ENCODE measurements at places on chromosomes 7 and 10. TPM values are rescaled to one million over a fixed set of nuclear protein-coding genes. Genes with fewer than 3 reads are reported as not detected.

- peak; percentile 79 for DNase-seq
These were observed 35.4 kb downstream of the BNIP3 start for GRCh38 chr10:131946321-131946751.

DNA sequence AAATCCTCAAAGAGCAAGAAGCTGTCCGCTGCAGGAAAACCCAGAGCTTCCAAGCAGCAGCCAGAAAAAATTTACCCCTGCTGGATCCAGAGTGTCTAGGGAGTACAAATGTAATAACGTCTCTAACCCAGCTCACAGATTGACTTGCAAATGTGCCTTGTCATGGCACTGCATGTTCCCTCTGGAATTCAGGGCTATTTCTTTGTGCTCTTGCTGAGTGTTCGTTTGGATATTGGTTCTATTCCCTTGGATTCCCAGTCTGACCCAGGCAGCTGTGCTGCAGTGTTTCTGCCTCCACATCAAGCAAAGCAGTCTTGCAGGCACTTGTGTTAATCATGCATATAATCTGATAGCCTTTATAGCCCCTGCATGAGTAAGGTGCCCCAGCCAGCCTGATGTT lies 209.9 kb upstream of the GHITM start:
- no peak for DNase-seq

GRCh38 chr10:35558276-35558675 lies 46.9 kb upstream of the GJD4 start:
- no peak for DNase-seq

GRCh38 chr10:73906524-73907447 lies 4.1 kb upstream of the PLAU start:
- peak; percentile 97 for DNase-seq

- no peak for DNase-seq
These were observed 260.0 kb downstream of the CCSER2 start for GRCh38 chr10:84588426-84588825.

DNA sequence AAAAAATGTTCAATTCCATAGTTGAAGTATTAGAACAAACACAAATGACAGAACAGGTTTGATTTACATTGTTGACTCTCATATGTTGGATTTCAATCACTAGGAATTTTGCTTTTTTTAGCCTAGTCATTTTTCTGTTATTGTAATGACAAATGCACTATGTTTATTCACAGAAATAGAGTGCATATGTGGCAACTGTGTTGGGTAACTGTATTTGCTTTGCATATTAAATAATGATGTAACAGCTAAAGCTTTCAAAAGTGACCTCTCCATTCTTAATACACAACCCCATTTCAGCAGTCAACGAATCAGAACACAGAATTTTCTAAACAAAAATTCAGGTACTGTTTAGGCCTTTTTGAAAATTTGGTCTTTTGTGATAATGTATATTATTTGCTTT lies 54.0 kb upstream of the SLC26A5 start:
- no peak for DNase-seq

- no peak for DNase-seq
These were observed 34.4 kb upstream of the ECHDC3 start for GRCh38 chr10:11707624-11708350.

DNA sequence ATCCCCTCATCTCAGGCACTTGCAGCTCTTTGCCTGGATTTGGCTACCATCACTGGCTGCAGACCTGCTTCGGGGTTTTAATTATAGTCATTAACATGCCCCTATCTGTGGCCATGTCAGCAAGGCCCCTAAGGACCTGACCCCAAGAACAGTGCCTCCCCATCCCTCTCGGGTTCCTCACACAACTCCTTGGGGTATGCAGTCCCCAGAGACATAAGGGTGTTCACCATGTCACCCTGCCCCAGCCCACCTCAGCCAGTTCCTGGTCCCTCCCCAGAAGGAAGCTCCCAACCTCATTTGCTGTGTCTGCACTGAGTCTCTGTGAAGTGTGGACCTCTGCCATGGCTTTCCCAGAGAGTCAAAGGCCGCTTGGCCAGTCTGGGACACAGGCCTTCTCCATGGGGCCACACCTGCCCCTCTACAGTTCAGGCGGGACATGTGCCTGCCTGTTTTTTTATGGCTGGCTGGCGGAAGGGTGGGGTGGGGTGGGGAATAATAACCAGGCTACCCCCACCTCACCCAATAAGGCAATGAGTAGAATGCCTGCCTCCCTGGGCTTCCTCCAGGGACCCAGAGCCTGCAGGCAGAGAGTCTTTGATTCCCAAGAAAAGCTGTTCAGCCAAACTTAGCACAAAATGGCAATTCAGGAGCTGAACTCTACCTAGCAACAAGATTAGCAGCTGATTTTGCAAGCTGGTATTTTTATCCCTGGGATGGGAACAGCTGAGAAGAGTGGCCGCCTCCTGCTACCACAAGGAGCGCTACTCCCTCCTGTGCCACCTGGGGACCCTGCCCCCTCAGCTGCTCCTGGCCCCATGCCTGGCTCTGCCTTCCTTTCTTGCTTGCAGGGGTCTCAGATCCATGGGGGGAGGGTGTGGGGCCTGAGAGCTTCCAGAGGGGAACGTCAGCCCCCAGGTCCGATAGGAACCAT lies 23.7 kb upstream of the CAMK2B start:
- no peak for DNase-seq

GRCh38 chr7:47389923-47390630 lies 191.8 kb downstream of the TNS3 start:
- DNase-seq, result no peak

DNA sequence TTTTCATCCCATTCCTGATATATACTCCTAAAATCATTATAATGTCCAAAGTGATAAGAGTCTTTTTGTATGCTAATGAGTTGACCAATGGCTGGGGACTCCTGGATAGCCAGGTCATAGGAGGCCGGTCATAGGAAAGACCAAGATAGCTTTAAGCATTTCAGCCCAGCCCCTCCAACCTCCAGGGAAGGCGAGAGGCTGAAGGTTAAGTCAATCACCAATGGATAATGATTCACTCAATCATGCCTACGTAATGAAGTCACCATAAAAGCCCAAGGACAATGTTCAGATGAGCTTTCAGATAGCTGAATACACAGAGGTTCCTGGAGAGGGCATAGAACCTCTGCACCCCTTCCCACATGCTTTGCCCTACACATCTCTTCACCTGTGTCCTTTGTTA lies 75.7 kb downstream of the VWDE start:
- no peak for DNase-seq

- peak; percentile 88 for DNase-seq
These were observed 67.7 kb downstream of the COL13A1 start for GRCh38 chr10:69869291-69869961.

- no peak for DNase-seq
These were observed 6.6 kb upstream of the ZNF22 start for GRCh38 chr10:44993922-44994751.

GRCh38 chr7:3722396-3722922 lies 421.4 kb downstream of the SDK1 start:
- no peak for DNase-seq

DNA sequence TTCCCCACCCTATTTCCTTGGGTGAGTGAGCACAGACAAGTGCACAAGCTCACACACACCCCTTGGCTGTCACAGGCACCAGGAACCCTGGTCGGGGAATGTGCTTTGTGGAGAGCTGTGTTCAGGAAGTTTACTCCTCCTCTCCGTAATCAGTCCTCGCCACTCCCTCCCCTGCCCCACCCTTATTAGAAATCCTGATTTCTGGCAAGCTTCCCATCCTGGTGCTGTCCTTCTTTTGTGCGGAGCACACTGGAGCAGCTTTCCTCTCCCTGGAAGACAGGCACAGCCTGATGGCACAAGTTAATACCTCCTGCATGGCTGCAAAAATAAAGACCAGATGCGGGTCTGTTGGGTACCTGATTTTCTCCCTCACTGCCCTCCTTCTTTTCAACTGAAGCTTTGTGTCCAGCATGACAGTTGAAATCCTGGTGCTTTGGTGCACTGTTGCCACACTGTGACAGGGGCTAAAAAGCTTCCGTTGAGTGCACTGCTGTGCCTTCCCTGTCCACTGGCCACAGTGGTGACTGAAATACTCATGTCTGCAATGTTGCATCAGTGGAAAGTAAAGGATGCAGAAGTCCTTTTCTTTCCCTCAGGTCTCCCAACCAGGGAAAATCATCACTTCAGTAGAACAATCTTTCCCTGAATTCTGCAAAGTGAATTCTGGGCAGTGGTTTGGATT lies 55.0 kb downstream of the LRRC4 start:
- no peak for DNase-seq

DNA sequence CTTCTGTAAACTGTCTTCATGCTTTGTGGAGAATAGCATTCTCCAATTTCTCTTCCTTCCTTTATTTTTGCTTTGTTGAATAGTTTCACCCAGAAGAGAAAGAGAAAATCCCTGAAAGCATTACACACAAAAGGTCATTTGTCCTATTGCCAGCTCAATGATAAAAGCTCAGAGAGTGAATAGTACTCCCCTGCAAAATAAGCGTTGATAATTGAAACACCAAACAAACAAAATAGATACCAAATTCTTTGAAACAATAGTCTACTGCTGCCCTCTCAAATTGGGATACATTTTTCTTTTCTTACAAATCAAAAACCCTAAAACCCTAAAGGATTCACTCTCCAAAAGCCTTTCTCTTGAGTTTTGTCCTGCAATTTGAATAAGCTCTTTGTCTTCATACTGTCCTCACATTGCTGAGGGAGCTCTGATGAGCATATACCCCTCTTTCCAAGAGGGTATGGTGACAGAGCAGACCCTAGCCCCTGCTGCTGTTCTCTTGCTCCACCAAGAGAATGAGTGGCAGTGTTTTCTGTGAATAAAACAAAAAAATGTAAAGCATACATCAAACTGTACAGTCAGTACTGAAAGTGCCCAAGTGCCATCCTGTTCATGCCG lies 134.4 kb downstream of the CSTF2T start:
- DNase-seq, result no peak

- no peak for DNase-seq
These were observed 159.4 kb downstream of the ADARB2 start for GRCh38 chr10:1577945-1578344.

DNA sequence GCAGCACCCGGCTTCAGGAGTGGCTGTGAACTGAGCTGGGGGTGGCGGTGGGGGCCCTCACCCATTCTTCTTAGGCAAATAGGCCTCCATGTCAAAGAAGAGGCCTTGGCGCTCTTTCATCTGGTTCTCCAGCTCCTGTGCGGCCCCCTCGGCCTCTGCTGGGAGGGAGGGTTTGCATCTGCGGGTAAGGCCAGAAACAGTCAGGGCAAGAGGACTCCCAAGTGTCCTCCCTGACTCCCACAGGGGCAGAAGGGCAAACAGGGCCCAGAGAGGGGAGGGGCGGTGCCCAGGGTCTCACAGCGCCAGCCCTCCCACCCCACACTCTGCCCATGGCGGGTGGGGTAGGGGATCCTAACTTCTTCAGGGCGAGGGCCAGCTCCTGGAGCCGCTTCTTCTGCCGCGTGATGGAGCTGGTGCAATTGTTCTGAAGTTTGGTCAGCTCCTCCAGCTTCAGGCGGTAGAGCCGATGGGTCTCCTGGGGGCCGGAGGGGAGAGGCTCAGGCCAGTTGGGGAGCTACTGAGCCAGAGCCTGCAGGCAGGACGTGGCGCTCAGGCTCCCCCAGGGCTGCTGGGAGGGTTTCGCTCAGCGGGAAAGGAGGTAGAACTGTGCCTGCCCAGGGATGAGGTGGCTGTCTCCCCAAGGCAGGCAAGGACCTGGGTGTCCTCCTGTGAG lies 2.2 kb downstream of the TMEM120A start:
- DNase-seq, result no peak

DNA sequence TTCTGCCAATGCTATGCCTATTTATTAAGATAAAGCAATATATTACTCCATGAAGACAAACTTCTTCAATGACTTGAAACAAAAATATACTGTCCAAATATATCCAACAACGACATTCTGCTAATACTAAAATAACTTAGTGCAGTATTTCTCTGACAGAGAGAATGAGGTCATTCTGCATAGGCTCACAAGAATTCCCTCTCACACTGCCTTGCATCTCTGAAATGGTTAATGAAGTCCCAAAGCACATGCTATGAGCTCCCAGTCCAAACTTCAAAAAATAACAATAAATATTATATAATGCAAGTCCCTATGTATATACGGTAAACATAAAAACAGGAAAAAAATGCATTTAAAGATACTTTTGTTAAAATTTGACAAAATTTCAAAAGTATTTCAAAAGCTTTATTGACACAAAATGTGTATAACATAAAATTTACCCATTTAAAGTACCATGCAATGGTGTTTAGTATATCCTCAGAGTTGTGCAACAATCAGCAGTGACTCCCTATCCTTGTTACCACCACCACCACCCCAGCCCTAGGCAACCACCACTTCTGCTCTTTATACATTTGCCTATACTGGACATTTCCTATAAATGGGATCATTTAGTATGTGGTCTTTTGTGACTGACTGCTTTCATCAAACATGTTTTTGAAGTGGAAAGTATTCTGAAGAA lies 27.6 kb downstream of the CHCHD3 start:
- DNase-seq, result no peak

PNLIP gene
- not detected for total RNA-seq

DNAJC30 gene
- total RNA-seq, result 1.4 TPM

FAM131B gene
- 3.9 TPM for total RNA-seq

SPOCK2 gene
- total RNA-seq, result 0.53 TPM

ASZ1 gene
- not detected for total RNA-seq

MYL10 gene
- total RNA-seq, result not detected

SLC16A12 gene
- 0.50 TPM for total RNA-seq

VWA2 gene
- total RNA-seq, result not detected

SLC13A1 gene
- not detected for total RNA-seq

SFMBT2 gene
- 0.57 TPM for total RNA-seq

APBB1IP gene
- not detected for total RNA-seq

SPDYE2 gene
- total RNA-seq, result not detected

LDB3 gene
- total RNA-seq, result 0.31 TPM

Data from A172 (cell line).